ENCODE measurements at places on chromosomes 5 and 9.

- DNase-seq: no peak
These were observed 40.9 kb downstream of the CACNA1B start for GRCh38 chr9:137918331-137919094.

GRCh38 chr5:153816870-153817269 lies 221.8 kb downstream of the FAM114A2 start:
- DNase-seq: no peak

DNA sequence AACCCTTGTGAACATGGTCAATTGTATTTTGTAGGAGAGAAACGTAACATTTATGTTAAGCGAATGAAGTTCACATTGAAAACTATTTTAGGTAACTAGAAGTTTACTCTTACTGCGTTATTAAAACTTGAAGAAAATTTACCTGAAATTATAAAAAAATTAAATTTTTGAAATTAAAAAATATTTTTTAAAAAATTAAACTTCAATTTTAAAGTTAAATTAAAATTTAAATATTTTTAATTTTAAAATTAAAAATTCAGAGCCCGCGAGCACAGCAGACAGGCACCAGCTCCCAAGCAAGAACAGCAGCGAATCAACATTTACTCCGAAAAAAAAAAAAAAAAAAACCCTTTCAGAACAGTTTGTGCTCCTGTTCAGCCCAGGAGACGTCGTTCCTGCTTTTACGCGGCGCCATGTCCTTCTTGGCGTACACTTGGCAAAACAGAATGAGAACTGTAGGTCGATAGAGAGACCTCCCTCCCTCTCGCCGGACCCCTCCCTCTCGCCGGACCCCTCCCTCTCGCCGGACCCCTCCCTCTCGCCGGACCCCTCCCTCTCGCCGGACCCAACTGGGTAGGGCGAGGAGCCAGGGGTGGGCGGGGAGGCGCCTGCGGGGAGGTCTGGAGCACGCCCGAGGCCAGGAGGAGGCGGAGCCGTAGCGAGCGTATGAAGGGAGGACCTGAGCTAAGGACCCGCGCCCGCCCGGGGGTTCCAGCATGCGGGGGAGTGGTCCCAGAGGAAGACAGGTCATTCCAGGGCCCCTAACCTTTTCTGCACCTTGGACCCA lies 235.8 kb downstream of the ROR2 start:
- DNase-seq: no peak

DNA sequence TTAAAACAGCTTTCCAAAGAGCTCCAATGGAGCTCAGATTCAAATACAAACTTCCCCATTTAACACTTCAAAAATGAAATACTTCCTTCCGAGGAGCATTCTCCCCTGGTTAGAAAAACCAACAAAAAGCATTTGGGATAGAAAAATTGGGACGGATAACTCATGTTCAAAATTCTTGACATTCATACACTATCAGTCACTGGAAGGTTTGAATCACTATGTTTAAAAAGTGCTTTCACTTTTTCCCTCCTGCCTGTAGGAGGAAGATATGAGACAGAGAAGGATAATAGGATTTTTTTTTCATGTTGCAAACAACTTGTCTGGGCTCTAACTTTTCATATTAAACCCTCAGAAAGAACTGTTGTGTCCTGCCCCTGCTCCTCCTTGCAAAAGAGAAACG lies 412.0 kb downstream of the ACTL7B start:
- no peak for DNase-seq

DNA sequence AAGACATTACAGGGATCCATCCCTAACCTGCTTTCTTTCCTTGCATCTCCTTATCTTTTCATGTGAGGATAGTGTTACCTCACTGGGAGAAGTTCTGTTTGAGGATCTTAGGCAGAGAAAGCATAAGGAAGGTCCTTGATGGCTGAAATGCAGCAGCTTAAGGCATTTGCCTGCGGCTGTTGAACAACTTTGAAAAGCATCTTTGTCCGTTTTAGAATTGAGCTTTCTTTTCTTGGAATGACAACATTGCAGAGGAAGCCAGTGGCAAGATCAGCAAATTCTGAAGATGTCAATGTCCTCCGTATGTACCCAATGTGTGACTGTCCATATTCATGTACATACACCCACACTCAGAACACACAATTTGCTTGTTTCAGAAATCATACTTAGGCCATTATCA lies 436.2 kb downstream of the GABRG2 start:
- DNase-seq: no peak

DNA sequence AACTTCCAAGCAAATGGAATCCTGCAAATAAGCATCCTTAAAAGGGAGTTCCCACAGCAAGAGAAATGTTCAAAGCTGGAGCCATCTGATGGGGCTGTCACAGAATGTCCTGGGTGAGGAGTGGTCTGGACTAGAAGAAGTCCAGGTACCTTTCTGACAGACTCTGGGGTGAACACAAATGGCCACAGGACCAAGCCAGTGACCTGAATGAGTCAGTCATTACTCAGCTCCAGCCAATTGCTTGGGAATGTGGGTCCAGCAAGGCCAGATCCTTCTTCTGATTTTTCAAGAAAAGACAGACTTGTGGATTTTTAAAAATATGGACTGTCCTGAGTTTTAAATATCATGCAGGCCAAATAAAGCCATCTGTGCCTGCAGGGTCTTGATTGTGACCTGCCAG lies 30.1 kb downstream of the GALNT10 start:
- DNase-seq: no peak

GRCh38 chr5:6235726-6236125 lies 142.6 kb downstream of the MED10 start:
- DNase-seq: no peak

DNA sequence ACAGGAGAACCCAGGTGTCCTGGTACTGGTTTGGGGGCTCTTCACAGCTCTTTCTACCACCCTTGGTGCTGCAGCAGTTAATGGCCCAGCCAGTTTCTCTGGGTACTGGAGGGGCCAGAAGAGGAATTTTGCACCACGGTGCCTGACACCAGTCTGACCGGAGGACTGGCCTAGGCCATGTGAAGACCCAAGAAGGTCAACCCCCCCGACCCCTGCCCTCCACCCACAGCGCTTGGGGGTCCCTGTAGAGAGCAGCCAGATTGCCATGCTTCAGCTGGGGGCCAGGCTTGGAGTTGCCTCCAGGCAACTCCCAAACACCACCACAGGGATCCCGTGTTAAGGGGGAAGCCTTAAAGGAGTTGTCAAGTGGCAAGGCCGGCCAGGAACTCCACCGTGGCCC lies 6.2 kb downstream of the ARSI start:
- no peak for DNase-seq

GRCh38 chr9:135883410-135884089 lies 23.8 kb downstream of the CAMSAP1 start:
- no peak for DNase-seq

- DNase-seq: no peak
These were observed 153.5 kb upstream of the TRPC7 start for GRCh38 chr5:136518814-136519213.

DNA sequence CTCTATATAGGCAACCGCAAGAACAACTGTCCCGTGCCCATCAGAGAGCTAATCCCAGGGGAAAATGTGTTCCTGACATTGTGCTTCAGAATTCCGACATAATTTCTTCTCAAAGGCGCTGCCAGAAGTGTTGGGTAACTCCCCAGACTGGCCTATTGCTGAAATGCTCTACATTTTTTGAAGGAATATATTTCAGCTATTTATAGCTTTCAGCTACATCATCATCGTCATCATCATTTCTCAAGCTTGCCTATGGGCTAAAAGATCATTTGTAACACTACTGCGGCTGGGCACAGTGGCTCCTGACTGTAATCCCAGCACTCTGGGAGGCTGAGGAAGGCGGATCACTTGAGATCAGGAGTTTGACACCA lies 49.7 kb downstream of the MYO10 start:
- DNase-seq: no peak

- DNase-seq: no peak
These were observed 32.1 kb upstream of the RASGRF2 start for GRCh38 chr5:80928073-80928472.

DNA sequence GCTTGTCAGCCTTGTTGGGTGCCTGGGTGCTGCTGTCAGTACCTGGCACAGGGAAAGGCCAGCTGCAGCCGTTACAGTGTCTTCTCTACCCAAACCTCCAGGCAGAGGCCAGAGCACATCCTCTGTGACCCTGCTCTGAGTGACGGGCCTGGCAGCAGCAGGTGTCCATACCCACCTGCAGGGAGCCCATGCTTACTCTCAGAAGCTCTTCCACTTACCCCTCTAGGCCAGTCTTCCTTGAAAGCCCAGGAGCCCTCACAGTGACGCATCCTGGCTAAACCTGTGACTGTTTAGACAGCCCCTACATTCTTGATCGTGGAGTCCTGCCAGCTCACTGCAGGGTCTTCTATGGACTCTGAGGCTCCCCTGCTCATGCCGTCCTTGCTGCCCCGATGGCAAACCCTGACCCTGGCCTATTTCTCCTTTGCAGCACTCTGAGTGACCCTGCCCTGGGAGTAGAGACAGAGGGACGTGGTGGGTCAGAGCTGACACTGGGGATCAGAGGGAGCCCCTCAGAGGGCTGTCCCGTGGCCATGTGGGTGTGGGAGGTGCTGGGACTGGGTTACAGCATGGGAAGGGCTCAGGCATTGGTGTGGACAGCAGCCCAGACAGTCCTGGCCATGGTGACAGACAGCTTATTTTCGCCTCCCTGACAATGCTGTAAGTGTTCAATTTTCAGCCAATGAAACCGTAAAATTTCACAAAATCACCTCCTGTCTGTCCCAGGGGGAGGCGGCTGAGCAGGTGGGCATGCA lies 67.6 kb upstream of the RNF130 start:
- no peak for DNase-seq

- no peak for DNase-seq
These were observed 126.4 kb downstream of the LPAR1 start for GRCh38 chr9:110911659-110912418.

- DNase-seq: no peak
These were observed at the start of gene NR2F1 for GRCh38 chr5:93582677-93583438. Gene NR2F1 (plus strand): TSS chr5:93583222. CDS start chr5:93585024, 1,802 bp downstream.

Measured in stimulated activated CD8-positive, alpha-beta memory T cell treated with anti-CD3 and anti-CD28 coated beads, Interleukin-12 subunit alpha, Interleukin-12 subunit beta, amount 100 ng/mL, for 4 hours (primary cell).